ENCODE measurements at places on chromosomes 5 and 9. TPM values are rescaled to one million over a fixed set of nuclear protein-coding genes. Genes with fewer than 3 reads are reported as not detected.
A peak's percentile ranks its signal among the peaks of the same experiment; 100 is the strongest.

DNA sequence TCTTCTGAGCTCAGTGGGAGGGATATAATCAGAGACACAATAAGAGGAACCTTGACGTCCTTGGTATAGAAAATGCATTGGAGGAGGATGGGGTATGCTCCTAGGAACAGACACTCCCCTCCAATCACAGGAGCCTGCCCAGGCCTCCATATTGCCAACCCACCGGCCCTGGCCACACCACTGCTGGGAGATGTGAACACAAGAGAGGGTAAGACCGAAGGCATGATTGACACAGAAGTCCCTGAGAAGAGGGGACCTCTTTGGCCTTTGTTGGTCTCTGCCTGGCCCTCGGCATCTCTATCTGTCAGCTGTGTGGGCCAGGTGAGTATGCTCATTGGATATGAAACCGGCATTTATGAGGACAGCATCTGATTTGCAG is 62.0 kb downstream of the CRB2 start:
- no peak overlapping the region for H3K27ac ChIP-seq
- H3K36me3 ChIP-seq, result peaks cover 9% of the 10 kb centered on the region
- no peaks in the 10 kb centered on the region for H3K4me1 ChIP-seq
- no peak overlapping the region for H3K4me3 ChIP-seq
- peaks cover 2% of the 10 kb centered on the region for H3K27me3 ChIP-seq

DNA sequence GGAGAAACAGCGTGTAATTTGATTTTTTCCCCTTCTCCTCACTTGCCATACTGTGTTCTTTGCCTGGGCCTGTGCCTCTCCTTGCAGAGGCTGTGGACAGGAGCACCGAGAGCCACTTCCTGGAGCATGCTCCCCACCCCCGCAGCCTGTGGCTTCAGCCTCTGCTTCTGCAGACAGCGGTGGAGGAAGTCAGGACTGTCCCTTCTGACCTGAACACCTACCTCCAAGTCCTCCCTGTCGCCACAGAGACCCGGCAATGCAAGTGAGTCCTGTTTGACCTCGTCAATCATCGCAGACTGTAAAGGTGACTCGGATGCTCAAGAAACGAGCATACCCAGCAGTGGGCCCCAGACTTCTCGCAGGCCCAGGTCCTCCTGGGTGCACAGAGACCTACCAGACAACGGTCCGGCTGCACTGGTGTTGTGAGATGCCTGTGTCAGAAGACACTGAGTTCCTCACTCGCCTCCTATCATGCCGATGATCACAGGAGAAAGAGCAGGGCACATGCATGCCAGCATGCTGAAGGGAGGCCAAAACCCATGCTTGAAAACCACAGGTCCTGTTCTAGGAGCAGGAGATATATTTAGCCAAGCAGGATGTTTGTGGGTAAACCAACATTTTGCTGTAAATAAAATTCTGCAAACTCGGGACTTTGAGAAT is 198.8 kb downstream of the AUH start:
- H3K4me3 ChIP-seq, result peak overlapping the region; percentile 80
- no peaks in the 10 kb centered on the region for H3K36me3 ChIP-seq
- H3K27me3 ChIP-seq, result peaks cover 5% of the 10 kb centered on the region

- H3K36me3 ChIP-seq, result no peaks in the 10 kb centered on the region
- no peak overlapping the region for H3K27ac ChIP-seq
- no peak overlapping the region for H3K4me3 ChIP-seq
- H3K4me1 ChIP-seq, result no peaks in the 10 kb centered on the region
- no peak for DNase-seq
- peaks cover 2% of the 10 kb centered on the region for H3K27me3 ChIP-seq
Measured at GRCh38 chr5:145587710-145588109, 247.4 kb downstream of the PRELID2 start.

- peaks cover 5% of the 10 kb centered on the region for H3K4me1 ChIP-seq
- no peak overlapping the region for H3K4me3 ChIP-seq
- H3K27ac ChIP-seq, result no peak overlapping the region
- no peak for DNase-seq
- H3K36me3 ChIP-seq, result peaks cover 18% of the 10 kb centered on the region
- H3K27me3 ChIP-seq, result no peaks in the 10 kb centered on the region
Measured at GRCh38 chr5:73027361-73027760, 71.5 kb downstream of the FCHO2 start.

DNA sequence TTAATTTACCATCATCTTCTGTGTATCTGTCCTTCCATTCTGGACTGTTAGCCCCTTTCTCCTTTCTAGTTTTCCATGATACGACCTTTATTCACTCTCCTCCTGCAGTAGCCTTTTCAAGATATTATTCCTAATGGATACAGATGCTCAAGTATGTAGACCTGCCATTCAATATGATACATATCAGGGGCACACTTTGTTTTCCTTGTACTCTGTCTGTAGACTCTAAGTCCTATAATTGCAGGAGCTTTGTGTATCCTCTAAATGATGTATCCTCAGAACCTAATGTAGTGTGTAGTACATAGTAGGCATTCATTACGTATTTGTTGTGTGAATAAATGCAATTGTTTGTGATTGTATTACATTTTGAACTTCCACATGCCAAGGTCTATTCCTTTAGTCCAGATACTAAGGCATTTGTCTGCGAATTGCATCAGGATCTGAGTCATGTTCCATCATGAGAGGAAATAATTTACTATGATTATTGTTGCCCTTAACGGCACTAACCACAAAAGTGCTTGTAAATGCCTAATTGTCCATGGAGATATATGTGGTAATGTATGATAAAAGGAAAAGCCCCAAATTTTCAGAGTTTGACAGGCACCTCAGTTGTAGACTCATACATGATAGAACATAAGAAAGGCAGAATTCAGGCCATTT is 57.1 kb upstream of the IZUMO3 start:
- H3K27me3 ChIP-seq, result no peaks in the 10 kb centered on the region
- no peak overlapping the region for H3K27ac ChIP-seq
- H3K36me3 ChIP-seq, result no peaks in the 10 kb centered on the region
- no peak for DNase-seq

DNA sequence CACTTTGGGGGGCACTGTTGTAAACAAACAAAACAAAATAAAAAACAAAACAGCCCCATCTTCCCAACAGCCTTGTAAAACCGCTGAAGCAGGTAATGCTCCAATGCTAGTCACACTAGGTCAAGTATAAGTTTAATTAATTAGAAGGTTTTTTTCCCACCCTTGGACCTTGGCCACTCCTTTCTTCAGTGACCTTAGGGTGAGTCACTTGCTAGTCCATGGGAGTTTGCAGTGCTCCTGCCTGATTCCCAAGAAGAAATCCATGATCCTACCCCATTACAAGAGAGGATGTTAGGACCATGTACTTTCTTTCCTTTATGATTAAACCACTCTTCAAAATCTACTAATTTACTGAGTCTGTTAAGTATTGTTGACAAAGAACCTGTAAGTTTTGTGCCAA is 192.2 kb upstream of the CDKN2B start:
- H3K36me3 ChIP-seq, result no peaks in the 10 kb centered on the region
- no peaks in the 10 kb centered on the region for H3K4me1 ChIP-seq
- H3K27me3 ChIP-seq, result peaks cover 5% of the 10 kb centered on the region
- no peak overlapping the region for H3K27ac ChIP-seq
- H3K4me3 ChIP-seq, result no peak overlapping the region

The IGIP gene
- not detected for polyA plus RNA-seq

The WDR38 gene
- polyA plus RNA-seq, result not detected
